ENCODE measurements at places on chromosomes 1 and 21. TPM values are rescaled to one million over a fixed set of nuclear protein-coding genes. Genes with fewer than 3 reads are reported as not detected.

The CDK11B gene
- total RNA-seq: 26.2 TPM

The C1orf53 gene
- 7.8 TPM for total RNA-seq

The LCK gene
- not detected for total RNA-seq

The TMEM269 gene
- 0.18 TPM for total RNA-seq

The SRGAP2 gene
- total RNA-seq: 19.4 TPM

The RGSL1 gene
- not detected for total RNA-seq

The ALG14 gene
- 14.3 TPM for total RNA-seq

The INSRR gene
- not detected for total RNA-seq

The KCND3 gene
- not detected for total RNA-seq

The FNDC10 gene
- 5.2 TPM for total RNA-seq
